Epithelial cell of prostate (primary cell): ENCODE measurements at places on chromosomes 12 and 14.

- DNase-seq, result no peak
Observed at GRCh38 chr12:101671833-101672232, 25.6 kb upstream of the CHPT1 start.

DNA sequence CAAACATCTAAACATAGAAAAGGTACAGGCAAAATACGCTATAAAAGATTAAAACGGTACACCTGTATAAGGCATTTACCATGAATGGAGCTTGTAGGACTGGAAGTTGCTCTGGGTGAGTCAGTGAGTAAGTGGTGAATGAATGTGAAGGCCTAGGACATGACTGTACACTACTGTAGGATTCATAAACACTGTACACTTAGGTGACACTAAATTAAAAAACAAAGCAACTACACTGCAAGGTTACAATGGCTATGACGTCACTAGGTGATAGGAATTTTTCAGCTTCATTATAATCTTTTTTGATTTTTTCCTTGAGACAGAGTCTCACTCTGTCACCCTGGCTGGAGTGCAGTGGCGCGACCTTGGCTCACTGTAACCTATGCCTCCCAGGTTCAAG lies 269.2 kb downstream of the KSR2 start:
- peak; percentile 39 for DNase-seq

GRCh38 chr12:75892731-75893408 lies 138.7 kb downstream of the PHLDA1 start:
- no peak for DNase-seq

GRCh38 chr12:34393086-34393820 lies 371.0 kb downstream of the ALG10 start:
- DNase-seq, result no peak

DNA sequence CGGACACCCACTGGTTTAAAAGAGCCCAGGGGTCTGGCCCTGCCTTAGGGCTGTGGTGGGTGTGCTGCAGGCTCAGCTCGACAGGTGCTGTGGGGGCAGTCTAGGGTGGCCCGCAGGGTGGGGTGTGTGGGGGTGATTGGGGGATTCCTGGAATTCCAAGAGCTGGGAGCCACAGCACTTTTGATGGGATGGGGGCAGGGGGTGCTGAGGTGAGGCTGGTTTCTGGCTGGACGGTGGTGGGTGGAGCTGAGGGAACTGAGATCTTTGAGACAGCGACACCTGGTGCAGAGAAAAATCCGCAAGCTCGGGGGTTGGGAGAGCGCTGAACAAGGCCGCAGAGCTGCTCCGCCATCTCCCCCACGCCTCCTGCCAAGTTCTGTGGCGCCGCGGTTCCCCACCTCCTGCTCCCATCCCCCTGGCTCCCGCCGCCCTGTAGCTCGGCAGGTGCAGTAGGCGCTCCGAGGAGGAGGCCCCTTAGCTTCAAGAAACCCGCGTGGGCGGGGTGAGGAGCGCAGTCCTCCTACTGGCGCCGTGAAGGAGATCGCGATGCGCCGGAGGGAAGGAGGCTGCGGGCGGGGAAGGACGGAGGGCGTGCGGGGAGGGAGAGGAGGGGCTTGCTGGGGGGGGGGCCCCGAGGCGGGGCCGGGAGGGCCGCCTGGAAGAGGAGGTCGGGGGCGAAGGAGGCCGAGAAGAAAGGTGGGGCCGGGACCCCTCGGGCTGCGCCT lies 1.3 kb upstream of the TEDC1 start:
- DNase-seq, result peak; percentile 61
